C1 segment of cervical spinal cord (tissue), 14 donors: ENCODE measurements at places on chromosomes 5 and 9.

DNA sequence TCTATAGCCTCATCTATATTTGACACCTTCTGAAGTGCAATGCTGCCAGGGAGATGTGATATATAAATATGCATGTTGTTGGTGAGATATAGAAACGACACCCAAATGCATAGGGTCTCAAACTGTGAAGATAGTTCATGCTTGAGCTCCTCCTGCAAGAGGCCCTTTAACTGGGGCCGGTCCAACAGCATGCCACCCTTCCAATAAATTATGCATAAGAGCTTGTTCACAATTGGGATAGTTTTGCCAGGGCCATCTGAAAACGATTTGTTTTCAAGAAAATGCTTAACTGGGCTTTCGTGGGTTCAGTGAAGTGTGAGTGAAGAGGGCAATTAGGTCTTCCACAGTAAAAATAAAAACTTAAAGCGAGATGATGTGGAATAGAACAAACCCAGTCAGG, 424.2 kb upstream of the WWC1 start:
- DNase-seq: no peak

DNA sequence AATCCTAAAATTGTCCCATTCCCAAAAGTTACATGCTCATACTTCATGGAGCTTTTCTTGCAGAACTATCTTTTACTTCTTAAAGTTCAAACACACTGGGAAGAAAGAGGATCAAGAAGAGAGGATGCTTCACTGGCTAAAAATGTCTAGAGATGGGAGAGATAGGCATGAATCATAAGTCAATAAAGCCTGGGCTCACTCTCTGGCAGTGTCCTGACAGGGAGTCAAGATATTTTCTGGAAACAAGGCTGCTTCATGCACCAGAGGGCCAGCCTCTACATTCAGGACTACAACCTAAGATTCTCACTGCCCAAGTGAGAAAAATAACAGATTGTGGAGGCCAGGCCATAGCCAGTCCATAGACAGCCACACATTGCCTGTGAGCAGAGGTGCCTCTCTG, 1358.4 kb downstream of the EFNA5 start:
- no peak for DNase-seq

- DNase-seq: peak; percentile 6
Measured at GRCh38 chr9:84796404-84796803, 126.9 kb downstream of the NTRK2 start.

GRCh38 chr5:126801992-126802294, 25.0 kb downstream of the LMNB1 start:
- no peak for DNase-seq

- DNase-seq: no peak
Measured at GRCh38 chr5:175861337-175862130, 9.8 kb upstream of the CPLX2 start.

DNA sequence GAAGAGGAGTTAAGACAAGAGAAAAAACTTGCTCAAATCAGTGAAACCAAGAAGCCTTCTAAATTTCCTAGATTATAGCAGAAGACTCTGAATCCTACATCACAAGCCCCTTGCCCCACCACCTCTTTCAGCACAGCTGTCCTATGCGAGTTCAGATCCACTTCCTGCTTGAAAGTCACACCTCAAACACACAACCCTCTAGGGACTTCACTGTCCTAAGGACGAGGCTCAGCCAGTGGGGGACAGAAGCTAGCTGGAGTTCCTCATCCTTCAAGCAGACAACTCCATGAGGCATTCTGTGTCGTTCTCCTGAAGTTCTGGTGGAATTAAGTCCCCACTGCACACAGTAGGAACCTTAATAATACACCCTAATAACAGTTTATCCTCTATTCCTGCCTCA, 44.3 kb downstream of the NRG2 start:
- DNase-seq: no peak

DNA sequence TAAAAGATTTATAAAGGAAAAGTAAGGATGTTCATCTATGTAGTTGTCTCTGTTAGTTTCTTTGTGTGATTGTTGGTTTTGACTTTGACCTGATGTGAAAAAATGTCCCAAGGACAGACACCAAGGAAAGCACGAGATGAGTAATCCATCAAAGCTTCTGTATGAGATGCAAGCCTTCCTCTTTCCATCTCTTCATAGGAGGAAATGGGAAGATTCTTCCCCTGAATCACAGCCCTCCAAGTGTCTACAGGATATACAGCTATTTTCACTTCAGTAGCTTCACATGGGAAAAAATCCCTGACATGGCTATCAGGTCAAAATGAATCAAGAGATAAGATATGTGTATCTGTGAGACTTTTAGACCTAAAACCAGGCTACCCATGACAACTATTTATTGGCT, 29.0 kb upstream of the CEMIP2 start:
- no peak for DNase-seq

DNA sequence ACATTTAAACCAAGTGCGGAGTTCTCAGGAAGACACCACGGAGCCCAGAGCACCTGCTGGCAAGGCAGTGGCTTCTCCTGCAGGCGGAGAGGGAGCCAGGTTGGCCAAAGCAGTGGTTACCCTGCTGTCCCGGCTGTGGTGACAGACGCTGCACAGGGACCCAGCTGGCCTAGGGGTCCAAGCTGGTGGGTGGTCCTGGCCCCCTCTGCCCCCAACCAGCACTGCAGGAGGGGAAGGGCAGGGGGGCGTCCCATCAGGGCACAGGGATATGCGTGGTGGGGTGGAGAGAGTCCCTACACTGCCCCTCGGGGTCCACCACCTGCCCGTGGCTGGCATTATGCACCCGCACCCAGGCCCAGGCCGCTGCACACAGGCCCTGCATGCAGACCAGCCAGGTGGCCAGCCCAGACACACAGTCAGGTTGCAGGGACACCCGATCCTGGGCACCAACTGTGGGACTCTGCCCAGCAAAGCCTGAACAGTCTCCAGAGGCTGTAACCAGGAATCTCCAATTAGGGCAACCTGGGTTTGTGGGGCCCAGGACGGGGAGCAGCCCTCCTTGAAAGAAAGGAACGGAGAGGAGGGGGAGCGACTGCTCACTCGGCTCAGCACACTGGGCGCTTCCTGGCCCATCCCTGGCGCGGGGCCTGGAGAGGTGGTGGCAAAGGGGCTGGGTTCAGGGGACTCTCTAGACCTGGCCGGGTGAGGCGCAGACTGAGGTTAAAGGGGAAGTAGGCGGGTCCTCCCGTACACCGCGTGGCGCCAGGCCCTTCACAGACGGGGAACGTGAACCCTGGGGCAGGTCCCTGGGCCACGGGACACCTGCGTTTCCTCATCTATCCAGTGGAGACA, 46.3 kb downstream of the NACC2 start:
- no peak for DNase-seq

GRCh38 chr5:178473854-178474253, 116.3 kb downstream of the COL23A1 start:
- no peak for DNase-seq

DNA sequence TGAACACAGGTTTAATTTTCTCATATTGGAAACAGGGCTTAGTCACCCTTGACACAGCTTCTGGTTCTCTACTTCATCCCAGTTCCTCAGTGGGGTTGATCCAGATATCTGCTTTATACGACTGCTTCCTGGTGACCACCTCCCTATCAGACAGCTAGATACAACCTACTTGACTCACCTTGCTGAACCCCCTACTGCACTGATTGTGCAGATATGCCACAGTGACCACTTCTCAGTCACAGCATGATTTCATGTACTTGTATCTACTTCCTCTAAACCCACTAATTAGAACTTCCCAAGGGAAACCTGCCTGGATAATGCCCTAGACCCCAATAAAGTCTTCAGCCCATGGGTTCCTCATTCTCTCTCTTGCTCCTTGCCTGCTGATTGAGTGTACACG, 18.4 kb upstream of the RFK start:
- DNase-seq: no peak

DNA sequence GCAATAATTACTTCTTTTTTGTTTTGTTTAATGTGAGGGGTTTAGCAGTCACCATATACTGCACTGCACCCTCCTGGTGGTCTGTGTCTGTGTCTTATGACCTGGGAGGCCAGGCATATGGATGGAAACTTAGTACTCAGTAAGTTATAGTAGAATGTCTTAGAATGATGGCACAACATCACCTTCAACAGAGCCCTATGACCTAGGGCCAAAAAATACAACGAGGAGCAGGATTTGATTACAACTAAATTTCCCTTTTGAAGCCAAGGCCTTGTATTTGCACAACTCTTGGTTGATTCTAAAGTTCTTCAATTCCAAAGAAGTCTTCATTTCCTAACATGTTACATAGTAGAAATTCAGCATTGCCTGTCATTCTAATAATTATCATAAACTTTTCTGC, 422.1 kb upstream of the PIK3R1 start:
- no peak for DNase-seq

DNA sequence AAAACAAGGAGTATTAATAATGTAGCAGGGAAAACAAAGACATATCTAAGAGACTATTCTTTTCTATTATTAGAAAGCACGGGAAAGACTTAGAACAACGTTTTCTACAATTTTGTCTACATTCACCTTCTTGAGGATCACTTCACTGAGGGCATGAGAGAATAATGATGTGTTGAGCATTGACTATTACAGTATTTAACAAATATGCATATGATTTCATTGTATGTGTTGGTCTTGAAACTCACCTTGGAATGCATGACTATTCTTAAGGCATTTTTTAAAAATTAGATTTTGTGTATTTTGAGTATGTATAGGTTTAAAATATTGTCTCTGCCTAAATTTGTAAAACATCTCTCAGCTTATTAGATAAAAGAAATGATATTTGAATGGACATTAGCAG, 1.2 kb downstream of the FSD1L start:
- DNase-seq: no peak

DNA sequence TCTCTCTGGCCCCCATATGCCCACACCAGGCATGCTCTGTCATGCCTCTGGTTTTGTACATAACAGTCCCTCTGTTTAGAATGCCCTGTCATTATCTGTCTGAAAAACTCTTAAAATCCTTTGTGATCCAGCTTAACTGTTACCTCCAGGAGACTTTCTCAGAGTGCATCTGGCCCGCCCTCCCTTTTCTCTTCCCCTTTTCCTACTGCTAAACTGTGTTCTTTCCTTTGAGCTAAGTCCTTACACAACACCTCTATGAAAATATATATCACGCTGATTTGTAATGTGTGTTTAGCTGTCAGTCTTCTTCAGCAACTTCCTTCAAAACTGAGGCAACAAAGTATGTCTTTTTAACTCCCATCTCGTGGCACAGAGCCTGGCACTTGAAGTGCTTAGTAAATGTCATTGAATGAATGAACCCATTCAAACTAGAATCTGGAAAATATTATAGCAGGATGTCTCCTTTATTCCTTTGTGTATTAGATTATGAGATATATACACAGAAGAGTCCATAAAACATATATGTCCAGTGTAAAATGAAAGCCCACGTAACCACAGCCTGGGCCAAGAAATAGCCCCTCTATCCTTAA, 166.2 kb upstream of the KLF9 start:
- DNase-seq: no peak

GRCh38 chr9:96515621-96516470, 65.9 kb downstream of the HABP4 start:
- no peak for DNase-seq

DNA sequence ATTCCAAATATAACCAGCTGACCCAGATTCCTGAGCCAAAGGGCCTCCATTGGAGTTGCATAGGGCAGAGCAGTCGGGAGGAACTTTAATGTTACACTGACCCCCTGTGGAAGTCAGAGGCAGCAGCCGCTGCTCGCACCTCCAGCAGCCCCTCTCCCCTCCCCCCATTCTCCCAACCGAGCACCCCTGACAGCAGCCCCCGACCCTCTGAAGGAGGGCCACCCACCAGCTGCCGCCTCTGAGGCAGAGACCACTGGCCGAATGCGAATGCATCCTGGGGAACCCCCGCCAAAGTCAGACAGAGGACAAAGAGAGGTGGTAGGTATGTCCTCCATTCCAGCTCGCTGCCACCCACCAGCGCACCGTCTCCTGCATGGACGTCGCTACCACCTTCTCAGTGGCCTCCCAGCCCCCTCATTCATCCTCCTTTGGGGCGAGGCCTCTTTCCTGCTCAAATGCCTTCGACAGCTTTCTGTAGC, 231.0 kb downstream of the CDK5RAP2 start:
- peak; percentile 14 for DNase-seq

DNA sequence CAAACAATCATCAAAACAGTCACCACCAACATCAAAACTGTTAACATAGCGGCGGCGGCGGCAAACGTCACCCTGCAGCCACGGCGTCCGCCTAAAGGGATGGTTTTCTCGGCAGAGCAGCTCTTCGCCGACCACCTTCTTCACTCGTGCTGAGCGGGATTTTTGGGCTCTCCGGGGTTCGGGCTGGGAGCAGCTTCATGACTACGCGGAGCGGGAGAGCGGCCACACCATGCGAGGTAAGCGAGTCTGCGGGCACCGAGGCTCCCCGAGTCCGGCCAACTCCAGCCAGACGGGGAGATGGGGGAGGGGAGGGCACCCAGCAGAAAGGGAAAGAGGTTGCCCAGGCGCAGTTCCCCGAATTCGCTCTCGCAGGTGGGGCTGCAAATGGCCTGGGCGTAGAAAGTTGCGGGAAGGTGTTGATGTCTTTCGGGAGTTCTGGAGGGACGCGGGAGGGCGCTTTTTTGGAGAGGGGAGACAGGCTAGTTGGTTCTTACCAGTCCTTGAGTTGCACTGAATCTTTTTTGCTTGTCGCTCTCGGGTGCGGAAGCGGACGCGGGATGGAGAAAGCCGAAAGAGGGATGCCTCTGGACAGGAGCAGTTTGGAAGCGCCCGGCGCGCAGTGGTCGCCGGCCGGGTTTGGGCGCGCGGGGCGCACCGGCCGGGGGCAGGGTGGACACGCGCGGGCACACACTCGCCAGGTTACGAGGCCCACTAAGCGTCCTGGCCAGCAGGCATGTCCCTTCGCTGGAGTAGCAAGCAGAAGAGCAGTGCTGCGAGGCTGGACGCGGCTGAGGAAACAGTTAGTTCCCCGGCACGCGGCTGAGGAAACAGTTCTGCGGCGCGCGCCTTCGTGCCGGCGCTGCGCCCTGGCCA, 849 bp downstream of the RORB start:
- no peak for DNase-seq

DNA sequence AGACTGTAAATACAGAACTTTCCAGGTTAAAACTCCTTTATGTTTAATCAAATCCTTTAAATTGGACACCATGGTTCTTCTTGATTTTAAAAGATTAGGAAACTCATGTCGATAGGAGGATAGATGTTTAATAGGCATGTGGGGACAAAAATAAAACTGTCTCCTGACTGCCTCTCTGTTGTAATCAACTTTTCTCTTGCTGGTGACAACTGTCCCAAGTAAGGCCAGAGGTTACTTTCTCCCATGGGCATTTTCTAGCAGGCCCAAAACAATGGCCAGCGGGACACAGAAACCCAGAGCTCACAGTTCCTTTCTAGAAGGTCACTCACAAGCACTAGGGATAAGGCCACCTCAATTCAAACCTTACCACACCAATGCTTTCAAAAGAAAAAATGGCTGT, 14.5 kb downstream of the SLC36A2 start:
- no peak for DNase-seq

- DNase-seq: no peak
Measured at GRCh38 chr5:173703466-173703865, 87.0 kb upstream of the BOD1 start.

- DNase-seq: no peak
Measured at GRCh38 chr9:1473956-1474634, 423.9 kb downstream of the DMRT2 start.
